ENCODE measurements at places on chromosomes 5 and 9.

DNA sequence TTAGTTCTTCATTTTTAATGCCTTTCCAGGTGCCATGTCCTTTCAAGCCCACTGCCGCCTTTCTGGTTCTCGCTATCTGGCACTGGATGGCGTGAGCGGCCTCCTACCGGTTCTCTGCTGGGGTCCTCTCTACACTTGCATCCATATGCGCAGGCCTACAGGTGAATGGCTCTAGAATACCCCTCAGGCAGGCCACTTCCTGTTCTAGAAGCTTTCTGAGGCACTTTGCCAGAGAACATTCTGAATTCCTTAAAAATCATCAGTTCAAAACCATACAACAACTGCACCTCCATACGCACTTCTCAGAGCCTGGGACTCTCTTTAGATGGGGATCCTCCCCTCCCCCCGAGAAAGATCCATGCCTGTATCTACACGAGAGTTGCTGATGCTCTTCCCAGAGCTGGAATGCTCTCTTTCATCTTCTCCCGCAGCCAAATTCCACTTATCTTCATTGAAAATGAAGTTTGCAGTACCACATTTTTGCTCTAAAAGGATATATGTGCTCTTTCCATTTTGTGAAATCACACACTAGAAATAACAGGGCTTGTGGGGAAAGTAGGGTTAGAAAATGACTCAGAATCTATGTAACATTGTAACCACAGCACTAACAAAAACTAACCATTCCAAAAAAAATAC is 1.4 kb upstream of the LHFPL2 start:
- peak; percentile 23 for DNase-seq

- DNase-seq: no peak
Measured at GRCh38 chr5:67400752-67401151, 204.2 kb upstream of the CD180 start.

DNA sequence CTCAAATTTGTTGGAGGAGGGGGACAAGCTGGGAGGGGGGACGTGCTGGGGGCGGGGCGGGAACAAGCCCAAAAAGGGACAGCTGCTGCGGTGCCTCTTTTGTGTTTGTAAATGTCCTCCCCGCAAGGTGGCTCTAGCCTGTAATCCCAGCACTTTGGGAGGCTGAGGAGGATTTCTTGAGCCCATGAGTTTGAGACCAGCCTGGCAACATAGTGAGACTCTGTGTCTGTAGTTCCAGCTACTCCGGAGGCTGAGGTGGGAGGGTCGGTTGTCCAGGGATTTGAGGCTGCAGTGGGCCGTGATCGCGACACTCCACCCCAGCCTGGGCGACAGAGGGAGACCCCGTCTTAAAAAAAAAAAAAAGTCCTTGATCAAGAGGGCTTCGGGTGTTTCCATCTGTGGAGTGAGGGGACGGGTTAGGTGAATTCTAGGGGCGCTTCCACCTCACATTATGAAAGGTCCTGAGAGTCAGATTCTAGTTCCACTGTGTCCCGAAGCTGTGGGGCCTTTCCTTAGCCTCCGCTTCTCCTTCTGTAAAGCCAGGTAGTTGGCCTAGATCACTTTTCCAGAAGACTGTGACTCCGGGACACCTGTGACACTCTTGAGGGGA is 779 bp upstream of the CTNNA1 start:
- DNase-seq: no peak

DNA sequence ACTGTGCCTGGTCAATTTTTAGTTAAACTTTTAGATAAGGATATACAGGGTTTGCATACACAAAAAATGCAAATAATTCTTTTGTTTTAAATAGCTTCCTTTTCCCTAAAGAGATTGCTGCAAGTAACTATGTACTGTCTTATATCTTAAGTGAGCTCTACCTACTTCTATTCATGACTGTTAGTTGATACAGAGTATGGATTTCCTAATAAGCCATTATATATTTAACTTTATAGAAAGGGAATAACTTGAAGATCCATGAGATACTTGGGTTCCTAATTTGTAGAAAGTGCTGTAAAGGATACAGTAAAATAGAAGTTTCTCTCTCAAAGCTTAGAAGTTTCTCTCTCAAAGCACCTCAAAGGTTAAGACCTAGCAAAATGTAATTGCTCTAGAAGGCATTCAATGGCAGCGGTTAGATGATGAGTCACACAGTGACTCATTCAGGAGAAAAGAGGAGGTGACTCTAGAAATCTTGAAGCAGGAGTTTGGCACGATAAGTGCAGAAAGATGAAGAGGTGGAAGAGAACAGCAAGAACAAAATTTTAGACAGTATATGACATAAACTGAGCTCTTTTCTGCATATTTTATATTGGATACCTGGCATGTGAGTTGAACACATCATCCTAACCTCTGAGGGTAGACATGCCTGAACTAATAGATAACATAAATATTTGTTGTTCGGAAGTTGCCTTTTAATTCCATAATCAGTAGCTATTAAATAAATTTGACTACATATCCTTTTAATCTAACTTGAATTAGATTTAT is 5.5 kb upstream of the DNAJC21 start:
- peak; percentile 45 for DNase-seq

DNA sequence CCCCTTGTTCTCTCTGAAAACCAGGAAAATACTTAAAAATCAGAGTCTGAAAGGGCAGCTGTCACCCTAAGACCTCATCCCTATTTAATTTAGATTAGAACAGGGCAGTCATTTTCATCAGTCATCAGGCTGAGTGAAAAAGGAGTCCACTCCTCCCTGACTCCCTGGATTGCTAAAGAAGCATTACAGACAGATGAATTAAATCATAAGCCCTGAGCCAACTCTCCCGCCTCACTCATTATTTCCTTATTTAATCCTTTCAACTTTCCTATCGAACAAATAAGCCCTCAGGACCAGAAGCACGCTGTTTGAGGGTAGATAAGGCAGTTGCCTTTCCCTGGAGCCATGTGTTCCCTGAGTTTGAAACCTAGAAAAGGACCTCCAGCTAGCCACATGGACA is 201.9 kb upstream of the ANKRD55 start:
- DNase-seq: no peak

DNA sequence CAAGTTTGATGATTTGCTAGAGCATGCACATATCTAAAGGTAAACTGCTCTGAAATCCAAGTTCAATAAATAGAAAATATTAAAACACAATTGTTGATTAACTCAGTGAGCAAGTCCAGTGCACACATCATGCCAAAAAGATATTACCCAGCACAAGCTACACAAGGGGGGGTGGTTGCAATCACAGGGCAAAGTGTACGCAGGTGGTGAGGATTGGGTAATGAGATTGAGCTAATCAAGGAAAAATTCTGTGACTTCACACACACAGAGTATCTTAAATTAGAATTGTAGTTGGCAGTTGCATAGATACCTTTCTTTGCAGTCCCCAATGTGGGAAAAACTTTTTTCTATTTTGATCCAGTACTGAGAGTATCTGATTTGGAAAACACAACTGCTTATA is 156.1 kb upstream of the NTRK2 start:
- DNase-seq: no peak

- no peak for DNase-seq
Measured at GRCh38 chr5:143174714-143175398, 228.6 kb downstream of the NR3C1 start.

DNA sequence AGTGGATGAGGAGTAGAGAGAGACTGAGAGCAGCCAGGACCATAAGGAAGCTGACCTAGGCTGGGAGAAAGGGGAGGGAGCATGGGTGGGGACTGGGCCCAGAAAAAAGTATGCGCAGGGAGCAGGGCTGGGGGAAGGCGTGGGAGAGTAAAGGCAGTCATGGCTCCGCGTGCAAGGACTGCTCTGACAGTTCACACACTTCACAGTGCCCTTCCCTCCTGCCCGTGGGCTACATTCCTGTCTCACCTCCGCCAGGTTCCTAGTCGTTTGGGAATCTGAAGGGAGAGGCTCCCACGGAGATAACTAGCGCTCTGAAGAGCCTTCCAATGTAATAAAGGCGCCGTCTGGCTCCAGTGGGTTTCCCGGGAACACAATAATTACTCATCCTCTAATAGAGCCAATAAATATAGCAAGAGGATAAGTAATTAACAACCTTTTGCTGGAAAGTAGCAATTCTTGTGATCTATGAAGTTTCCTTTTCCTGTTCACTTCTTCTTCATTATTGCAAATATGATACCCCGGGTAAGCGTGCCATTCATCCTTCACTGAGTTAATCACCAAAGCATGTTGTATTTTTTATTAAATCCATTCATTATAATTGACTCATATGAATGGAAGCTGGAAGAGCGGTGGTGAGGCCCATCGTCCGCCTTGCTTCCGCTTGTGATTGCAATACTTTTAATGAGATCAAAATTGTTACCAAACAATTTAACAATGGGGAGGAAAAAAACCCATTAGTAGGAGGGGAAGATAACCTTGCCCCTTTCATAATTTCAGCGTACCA is 39.3 kb downstream of the TTLL11 start:
- no peak for DNase-seq

DNA sequence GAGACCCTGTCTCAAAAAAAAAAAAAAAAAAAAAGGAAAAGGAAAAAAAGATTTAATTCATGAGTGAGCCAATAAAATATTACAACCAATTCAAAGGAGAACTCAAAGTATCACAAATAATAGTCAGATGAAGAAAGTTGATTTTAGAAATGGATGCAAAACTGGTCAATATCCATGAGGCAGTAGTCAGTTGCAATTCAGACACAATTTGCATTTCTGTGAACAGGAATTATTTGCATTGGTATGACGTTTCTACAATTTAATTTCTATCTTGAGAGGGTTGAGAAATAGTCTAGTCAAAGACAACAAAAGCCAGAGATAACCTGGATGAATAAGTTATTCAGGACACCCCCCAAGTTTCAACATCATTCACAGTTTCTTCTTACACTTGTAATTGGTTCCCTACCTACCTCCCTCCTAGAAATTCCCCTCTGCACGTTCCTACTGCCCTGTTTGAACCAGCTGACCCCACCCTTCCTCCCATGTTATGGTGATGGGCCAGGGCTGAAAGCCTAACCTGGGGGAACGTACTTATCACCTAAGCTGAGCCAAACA is 28.6 kb upstream of the CDKN2AIPNL start:
- DNase-seq: no peak

- DNase-seq: no peak
Measured at GRCh38 chr5:126715765-126716164, 61.2 kb upstream of the LMNB1 start.

DNA sequence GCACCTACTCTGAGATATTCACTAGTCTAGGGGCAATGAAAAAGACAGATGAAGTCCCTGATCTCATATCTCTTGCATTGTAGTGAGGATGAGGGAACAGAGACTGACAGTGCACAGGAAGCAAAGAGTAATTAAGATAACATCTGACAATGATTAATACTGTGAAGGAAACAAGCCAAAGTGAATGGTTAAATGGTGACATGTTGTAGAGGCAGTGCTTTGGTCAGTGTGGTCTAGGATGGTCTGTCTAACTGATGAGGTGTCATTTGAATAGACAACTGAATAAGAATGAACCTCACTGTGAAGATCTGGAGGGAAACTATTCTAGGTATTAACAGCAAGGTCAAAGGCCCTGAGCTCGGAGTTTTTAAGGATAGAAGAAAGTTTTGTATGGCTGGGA is 333.3 kb upstream of the GRIA1 start:
- DNase-seq: no peak

GRCh38 chr9:114370251-114370967 is 17.4 kb downstream of the AKNA start:
- no peak for DNase-seq

DNA sequence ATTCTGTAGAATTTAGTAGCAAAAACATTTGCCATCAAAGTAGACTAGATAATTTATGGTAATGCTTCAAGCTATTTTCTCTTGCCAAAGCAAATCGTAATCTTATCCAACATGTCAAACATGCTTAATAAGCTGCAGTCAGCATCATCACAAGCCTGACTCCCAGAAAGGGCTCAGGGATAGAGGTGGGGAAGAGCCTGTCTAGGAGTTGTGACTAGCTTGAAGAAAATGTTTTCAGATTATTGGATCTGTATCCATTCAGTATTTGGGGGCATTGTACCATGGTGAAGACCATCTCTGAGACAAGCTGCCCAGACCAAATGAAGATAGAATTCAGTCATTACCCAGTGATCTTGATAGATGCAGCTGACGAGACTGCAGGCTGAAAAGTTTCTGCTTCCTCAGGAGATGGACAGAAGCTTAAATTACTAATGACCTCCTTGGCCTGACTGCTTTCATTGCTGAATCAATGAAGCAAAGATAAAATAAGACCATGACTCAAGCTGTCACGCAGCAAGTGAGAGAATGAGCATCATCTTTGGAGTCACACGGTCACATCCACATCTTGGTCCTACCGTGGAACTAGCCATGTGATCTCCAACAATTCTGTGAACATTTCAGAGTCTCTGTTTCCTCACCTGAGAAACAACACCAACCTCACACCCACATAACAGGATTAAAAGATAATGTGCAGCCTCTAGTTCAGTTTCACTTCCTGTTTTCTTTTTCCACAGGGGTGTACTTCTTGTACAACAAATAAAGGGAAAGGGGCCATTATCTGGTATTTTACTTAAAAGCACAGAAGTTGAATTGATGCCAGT is 9.4 kb downstream of the ERAP2 start:
- DNase-seq: peak; percentile 81

DNA sequence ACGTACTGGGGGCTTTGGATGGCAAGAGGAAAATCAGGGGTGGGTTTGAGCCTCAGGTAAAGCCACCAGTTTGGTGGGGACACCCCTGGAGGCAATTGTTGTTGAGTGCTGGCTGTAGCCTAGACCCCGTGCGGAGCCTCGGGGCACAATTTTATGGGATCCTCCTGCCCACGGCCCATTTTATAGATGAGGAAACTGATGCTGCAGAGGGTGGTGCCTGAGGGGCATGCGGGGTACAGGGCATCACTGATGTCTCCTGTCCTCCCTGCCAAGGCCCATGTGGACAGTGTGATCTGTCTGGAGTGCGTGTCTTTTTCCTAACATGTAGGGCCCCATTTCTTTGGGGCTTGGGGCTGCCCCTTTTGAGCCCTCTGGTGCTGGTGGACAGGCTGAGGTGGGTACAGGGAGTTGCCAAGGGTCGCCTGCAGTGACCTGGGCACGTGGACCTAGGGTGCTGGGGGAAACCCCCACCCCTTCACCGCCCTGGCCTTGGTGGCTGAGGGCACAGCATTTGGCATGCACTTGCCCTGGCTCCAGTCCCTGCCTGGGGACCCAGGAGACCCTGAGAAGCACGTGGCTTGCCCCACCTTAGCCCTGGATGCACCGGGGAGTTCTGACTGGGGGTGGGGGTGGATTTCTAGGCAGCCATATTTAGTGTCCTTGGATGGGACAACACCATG is 22.1 kb downstream of the WNK2 start:
- no peak for DNase-seq

- DNase-seq: no peak
Measured at GRCh38 chr9:96084331-96084734, 208.8 kb downstream of the ERCC6L2 start.
